ENCODE measurements at places on chromosomes 2 and 18.

DNA sequence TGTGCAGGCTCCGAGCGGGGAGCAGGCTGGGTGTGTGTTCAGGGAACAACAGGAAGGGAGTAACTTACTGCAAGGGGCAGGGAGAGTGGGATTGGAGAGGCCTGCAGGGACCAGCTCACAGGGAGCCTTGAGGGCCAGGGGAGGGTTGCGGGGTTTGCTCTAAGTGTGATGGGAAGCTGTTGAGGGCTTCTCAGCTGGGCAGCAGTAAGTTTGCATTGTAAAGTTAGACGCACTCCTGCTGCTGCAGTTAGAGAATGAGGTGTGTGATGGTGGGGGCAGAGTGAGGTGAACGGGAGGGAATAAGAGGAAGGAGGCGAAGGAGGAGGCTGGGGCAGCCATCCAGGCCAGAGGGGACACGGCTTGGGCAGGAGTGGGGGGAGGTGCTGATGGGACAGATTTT is 53.4 kb downstream of the BOLA3 start:
- no peak for DNase-seq

DNA sequence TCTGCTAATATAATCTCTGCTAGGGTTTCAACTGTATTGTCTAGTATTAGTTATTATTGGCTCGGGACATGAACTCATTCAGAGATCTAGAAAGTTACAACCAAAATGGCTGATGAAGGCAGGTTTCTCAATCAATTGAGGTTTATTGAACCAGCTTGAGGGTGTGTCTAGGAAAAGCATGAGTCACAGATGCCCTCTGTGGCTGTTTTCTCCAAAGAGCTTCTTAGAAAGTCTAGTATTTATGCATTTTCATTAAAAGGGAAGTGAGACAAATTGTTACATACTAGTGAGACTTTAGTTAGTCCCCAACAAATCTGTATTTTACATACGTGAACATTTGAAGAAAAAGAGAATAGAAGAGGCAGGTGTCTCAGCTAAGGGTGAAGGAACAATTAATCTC is 23.0 kb upstream of the RTTN start:
- no peak for DNase-seq

GRCh38 chr2:95077530-95077825 is 44.1 kb downstream of the MRPS5 start:
- DNase-seq: no peak

DNA sequence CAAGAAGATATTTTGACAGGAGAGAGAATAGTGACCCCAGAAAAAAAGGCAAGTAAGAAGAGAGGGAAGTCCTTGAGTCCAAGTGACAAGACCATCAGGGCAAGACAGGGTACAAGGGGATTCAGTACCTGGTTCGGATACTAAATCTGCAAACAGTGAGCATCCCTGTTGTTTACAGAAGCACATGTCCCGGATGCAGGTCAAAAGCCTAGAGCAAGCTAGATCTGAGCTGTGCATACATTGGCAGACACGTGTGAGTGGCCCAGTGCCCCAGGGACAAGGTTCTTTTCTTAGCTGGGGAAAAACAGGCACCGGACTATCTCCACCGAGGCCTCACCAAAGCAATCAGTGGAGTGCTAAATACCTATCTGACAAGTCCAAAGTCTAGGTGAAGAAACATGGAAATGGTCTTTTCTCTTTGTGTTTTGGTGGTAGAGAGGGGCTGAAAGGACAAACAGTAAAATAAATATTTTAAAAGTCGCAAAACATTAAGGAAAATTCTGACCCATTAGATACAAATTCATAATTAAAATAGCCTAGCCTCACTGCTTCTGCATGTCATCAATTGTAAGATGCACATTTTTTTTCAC is 165.2 kb downstream of the SUCLG1 start:
- DNase-seq: no peak

GRCh38 chr18:2223849-2224248 is 347.5 kb downstream of the METTL4 start:
- DNase-seq: no peak

- peak; percentile 89 for DNase-seq
Measured at GRCh38 chr2:88053296-88053695, 2.3 kb downstream of the KRCC1 start.

- DNase-seq: no peak
Measured at GRCh38 chr18:49899657-49900330, 86.5 kb upstream of the ACAA2 start.

DNA sequence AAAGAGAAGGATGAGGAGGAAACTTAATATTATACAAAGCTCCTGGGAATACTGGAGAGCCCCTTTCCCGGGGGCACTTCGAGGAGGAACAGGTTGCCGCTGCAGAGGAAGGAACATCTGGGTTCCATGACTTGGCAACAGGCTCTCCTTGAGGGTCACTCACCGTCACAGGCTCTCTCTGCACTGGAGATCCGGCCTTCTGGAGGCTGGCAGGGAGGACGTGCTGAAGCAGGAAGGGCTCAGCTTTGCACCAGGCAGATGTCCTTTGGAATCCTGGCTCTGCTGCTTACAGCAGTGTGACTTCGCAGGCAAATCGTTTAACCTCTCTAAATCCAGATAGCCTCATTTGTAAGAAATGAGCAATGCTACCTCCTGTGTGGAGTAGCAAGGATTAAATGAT is 2.9 kb upstream of the DPYSL5 start:
- DNase-seq: no peak

GRCh38 chr2:190179754-190180312 is 117.3 kb upstream of the MSTN start:
- no peak for DNase-seq

GRCh38 chr2:70328921-70329561 is 27.2 kb upstream of the FAM136A start:
- DNase-seq: no peak

DNA sequence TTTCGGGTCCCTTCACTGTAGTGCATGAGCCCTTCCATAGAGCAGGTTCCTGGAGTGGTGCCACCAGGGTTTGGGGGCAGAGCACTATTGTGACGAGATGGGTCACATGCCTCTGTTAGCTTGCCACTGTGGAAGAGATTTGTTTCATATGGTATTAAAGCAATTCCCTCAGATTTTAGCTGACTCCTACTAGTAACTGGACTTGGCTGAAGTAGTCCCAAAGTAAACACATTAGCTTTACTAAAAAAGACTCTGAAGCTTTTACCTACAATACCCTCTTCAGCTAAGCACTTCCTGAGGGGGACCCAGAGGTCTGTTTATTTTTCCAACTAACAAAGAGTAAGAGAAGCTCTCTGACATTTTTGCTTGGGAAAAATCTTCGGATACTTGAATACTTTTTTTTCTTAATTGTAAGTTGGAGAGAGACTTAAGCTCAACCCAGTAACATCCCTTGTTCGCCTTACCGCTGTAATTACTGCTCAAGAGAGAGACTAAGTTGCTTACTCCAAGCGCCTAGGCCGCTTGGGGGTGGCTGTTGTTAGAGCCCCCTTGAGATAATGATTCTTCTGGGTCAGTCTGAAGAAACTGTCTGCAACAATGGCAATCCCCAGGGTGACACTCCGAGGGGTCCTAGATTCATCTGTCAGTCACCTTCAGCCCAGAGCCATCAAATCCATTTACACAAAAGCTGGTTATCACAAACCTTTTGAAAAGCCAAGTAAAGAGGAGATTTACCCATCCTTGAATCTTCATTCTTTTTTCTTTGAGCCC is 177.4 kb downstream of the FIGN start:
- no peak for DNase-seq

GRCh38 chr2:208392300-208392699 is 14.3 kb upstream of the PTH2R start:
- DNase-seq: no peak

GRCh38 chr2:232236200-232236599 is 142.4 kb upstream of the ALPP start:
- DNase-seq: no peak

- DNase-seq: no peak
Measured at GRCh38 chr2:54639609-54640008, 83.9 kb upstream of the EML6 start.

GRCh38 chr2:104836841-104837240 is 17.1 kb upstream of the POU3F3 start:
- DNase-seq: no peak

- no peak for DNase-seq
Measured at GRCh38 chr18:75898651-75899050, 471.1 kb upstream of the SMIM21 start.

- no peak for DNase-seq
Measured at GRCh38 chr2:232628466-232629128, 4.8 kb upstream of the EFHD1 start.

GRCh38 chr2:57782587-57782986 is 264.0 kb upstream of the VRK2 start:
- no peak for DNase-seq

DNA sequence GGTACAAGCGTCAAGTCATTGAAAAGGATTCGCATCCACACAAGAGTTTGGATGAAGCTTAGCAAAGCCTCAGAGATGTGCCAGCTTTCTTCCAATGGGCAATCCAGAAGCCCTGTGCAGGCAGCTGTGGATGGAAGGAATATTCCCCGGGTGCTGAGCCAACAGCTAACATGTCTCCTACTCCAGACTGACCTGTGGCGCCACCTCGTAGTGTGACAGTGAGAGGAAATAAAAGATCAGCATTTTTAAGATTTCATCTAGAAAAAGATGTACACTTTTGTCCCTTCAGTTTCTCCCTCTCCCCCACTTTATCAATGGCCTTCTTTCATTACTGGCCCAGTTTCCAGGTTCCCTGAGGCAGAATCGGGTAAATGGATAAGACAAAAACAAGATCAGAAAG is 48.9 kb upstream of the SPATS2L start:
- no peak for DNase-seq

DNA sequence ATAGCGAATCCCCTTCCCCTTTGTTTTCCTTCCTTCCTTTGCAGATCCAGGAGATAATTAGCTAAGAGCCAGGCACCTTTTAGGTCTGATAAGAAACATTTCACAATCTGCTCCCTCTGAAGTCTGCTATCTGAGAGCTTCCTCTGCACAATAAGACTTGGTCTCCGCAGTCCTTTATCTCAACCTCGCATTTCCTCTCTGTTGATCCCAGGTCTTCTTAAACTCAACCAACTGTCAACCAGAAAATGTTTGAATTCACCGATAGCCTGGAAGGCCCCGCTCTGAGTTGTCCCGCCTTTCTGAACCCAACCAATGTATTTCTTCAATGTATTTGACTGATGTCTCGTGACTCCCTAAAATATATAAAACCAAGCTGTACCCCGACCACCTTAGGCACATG is 78.4 kb upstream of the CTDP1 start:
- DNase-seq: no peak

- DNase-seq: no peak
Measured at GRCh38 chr18:73924307-73924706, 223.3 kb downstream of the FBXO15 start.

DNA sequence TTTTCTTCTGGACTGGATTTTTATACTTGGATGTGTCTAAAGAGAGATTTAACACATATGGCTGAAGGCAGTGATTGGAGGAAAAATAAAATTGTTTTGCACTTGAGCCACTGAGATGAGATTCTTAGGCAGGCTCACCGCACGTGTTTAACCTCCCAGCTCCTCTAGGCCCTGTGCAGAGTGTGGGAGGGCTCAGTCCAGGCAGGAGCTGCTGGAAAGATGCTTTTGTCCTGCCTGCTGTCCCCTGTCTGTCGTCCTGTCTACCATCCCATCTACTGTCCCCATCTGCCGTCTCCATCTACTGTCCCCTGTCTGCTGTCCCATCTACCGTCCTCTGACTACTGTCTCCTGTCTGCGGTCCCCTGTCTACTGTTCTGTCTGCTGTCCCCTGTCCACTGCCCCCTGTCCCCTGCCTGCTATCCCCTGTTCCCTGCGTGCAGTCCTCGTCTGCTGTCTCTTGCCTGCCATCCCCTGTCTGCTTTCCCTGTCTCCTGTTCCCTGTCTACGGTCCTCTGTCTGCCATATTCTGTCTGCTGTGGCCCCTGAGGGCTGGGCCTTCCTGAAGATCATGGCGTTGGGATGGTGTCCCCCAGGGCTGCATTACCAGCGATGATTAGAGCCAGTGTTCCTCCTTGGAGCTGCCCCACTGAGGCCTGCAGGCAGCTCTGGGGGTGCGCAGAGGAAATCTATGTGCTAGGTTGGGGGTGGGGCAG is 43.7 kb upstream of the HS6ST1 start:
- DNase-seq: no peak

- no peak for DNase-seq
Measured at GRCh38 chr2:190050001-190050400, 12.5 kb downstream of the MSTN start.

GRCh38 chr2:199784512-199784911 is 66.5 kb downstream of the FTCDNL1 start:
- no peak for DNase-seq

DNA sequence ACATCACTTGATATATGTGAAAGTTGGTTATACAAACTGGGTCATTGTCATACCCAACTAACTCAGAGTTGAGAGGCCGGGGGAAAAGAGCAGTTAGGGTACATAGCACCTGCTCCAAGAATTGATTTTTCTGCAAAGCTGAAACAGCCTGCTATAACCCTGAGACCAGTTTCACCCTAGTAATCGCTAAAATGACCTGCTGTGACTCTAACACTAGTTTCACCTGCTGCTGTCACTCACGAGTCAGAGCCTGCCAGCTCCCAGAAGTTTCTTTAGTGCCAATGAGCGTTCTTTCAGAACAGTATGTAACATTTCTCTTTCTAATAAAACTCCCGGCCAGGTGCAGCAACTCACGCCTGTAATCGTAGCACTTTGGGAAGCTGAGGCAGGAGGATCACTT is 28.0 kb downstream of the SRSF7 start:
- no peak for DNase-seq

GRCh38 chr2:84938194-84938879 is 32.6 kb upstream of the KCMF1 start:
- peak; percentile 37 for DNase-seq

DNA sequence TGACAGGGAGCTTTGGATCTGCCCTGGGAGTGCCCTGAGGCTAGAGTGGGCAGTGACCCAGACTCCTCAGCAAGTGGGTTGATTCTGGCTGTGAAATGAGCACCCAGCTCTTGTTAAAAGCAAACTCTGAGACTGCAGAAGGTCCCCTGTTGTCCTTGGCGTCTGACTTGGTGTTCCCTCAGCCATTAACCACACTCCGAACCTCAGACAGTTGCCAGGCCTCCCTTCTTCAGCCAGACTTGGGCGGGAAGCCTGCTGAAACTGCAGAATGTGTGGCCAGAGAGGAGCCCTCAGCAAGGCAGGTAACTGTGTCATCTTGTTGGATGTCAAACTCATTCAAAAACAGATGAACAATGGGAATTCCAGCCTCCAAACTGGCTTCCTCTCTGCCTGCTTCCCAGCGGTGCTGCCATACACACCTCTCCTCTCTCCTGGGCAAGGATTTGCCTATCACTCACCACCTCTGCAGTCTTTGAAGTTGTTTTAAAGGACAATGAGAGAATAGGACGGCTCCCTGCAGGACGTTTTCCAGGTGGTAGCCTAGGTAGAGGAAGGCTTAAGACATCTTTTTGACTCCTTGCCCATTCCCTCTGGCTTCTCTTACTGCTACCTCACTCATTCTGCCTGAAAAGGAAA is 38.9 kb upstream of the B3GNT2 start:
- DNase-seq: no peak

GRCh38 chr2:223570784-223571183 is 31.4 kb downstream of the SCG2 start:
- DNase-seq: no peak

Data from BJ (cell line).